NCI-H187 treated with DMSO at 0.1 percent for 48 hours (cell line): ENCODE measurements at places on chromosomes 2 and 18.

DNA sequence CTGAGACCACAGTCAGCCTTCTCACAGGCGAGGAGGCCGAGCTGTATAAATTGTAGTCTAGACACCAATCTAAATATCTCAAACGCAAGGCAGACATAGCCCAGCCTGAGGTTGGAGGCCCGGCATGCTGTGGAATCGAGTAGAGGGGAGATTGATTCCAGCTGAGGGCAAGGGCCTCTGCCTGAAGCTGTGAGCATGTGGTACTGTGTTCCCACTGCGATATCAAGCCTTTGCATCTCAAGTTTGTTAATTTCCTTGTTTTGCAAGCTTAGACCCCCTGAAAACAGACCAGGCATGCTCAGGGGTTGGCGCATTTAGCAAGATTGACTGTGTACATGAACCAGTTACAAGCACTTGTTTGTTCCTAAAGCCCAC is 65.1 kb upstream of the FOSL2 start:
- DNase-seq: no peak

- DNase-seq: no peak
Observed at GRCh38 chr2:117128461-117128860, 686.0 kb upstream of the DDX18 start.

DNA sequence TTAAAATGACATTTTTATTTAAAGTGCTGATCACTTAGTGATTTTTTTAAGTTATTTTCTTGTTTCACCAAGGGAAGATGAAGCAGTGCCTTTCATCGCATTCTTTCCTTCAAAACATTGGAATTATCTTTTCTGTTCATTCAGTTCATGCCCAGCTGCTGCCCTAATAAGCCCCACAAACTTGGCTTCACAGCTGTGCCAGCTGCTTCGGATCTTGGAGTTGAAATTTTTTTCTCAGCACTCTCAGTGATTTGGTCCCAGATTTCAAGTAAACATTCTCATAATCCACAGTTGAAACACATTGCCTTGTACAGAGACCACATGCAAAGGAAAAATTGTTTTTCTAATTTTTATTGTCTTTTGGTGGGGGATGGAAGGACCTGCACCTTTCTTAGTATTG is 353.3 kb upstream of the LRP1B start:
- DNase-seq: no peak

GRCh38 chr18:78859686-78860085 is 119.9 kb upstream of the SALL3 start:
- DNase-seq: no peak

GRCh38 chr18:10025711-10026670 is 112.2 kb downstream of the VAPA start:
- DNase-seq: no peak

- no peak for DNase-seq
Observed at GRCh38 chr18:26397019-26397418, 151.3 kb downstream of the KCTD1 start.

- no peak for DNase-seq
Observed at GRCh38 chr2:120738117-120738516, 2.4 kb downstream of the GLI2 start.

DNA sequence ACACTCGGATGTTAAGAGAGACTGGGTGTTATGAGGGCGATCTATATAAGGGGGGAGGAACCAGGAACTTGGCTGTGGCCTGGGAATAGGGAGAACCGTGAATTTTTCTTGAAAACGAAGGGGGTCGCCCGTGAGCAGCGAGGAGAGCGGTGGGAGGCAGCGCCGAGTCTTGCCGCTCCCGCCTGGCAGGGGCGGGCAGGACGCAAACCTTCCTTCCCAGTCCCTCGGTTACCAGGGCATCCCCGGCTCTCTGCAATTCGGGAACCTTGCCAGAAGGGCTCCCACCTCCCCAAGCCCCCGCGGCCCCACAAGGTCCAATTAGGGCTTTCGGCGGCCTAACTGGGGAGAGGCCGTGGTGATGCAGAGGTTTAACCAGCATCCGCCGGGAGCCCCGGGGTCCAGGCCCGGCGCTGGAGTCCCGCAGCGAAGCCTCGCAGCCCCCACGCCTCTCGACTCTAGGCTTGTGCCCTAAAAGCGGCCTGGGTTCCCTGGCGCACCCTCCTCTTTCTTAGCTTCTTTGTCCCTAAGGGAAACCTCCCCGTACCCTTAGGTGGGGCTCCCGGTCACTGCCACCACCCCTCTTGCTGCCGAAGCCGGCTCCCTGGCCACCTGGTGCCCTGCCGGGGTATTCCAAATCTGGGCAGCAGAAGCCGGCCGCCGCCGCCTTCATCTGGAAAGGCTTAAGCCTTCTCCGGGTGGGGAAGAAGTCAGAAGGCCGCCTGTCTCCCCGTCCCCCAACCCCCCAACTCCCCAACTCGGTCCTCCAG is 680 bp upstream of the FHOD3 start:
- DNase-seq: no peak

GRCh38 chr2:205453202-205453601 is 229.1 kb upstream of the NRP2 start:
- DNase-seq: no peak

GRCh38 chr2:39541011-39541930 is 104.2 kb upstream of the MAP4K3 start:
- no peak for DNase-seq

DNA sequence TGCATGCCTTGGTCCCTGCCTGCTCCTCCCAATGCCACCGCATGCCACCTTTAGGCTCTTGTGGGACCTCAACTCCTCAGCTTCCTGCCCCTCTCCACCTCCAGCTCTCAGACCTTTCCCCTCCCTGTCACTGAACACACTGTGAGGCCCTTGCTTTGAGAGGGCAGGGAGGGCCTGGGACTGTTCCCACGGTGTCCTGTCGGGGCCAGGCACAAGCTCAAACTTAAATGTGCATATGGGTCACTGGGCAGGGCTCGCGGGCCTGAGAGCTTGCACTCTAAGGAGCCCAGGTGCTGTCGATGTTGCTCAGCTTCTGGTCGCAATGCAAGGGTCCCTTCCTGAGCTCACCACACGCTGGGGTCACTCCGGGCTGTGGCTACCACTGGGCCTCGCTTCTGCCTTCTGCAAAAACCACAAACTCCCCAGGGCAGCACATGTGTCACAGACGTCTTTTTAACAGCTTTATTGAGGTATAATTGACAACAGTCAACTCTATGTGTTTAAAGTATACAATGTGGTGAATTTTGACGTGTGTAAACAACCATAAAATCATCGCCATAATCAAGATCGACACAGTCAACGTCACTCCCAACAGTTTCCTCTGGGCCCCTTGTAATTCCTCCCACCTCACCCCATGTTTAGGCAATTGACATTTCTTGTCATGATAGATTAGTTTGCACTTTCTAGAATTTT is 11.9 kb upstream of the B3GNT7 start:
- DNase-seq: no peak
